Right renal pelvis (tissue), 4 donors: ENCODE measurements at places on chromosomes 16 and 17.

DNA sequence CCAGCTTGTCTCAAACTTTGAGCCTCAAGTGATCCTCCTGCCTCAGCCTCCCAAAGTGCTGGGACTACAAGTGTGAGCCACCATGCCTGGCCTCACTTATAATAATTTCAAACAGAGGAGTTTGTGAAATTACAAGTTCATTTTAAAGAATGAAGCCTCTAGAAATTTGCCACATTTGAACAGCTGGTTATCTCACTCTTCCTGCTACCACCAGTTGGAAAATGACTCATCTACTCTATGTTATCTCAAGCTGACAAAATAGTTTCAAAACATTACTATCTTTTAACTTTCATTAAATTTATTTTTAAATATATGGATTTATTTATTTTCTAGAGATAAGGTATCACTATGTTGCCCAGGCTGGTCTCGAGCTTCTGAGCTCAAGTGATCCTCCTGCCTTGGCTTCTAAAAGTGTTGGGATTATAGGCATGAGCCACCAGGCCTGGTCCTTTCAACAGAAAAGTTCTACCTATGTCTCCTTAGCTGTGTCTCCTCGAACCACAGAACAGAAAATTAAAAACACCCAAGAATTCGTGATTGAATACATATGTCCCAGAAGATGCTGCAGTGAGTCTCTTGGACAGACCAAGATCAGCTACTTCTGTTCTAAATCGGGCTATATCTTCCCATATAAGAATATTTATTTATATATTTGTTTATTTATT, 47.6 kb downstream of the MYH13 start:
- DNase-seq, result no peak

DNA sequence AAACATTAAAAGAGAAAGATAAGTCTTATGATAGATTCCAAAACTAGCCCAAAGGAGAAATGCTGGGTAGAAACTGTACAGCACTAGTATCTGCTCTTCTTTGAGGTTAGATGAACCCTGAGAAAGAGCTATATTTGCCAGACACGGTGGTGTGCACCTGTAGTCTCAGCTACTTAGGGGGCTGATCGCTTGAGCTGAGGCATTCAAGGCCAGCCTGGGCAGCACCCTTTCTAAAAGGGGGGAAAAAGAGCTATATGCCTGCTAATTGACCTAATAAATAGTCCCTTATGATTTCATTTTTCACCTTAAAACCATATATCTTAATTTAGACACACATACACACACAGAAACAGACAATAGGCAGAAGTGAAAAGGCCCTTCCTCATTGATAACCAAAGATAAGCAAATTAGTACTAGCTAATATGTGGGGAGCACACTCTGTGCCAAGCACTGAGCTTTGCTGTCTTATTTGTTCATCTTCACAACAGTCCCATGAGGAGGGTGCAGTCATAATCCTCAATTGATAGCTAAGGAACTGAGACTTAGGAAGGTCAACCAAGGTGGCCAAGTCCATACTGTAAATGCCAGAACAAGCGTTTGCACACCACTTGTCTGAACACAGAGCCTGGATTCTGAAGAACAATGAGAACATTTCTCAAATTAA, 56.6 kb upstream of the NLK start:
- DNase-seq, result no peak

GRCh38 chr17:17109907-17110306, 67.7 kb downstream of the MPRIP start:
- DNase-seq, result no peak

GRCh38 chr17:50491505-50491904, 12.8 kb downstream of the RSAD1 start:
- DNase-seq, result no peak

- DNase-seq, result no peak
Observed at GRCh38 chr16:79628501-79628975, 28.0 kb upstream of the MAF start.

GRCh38 chr16:23807028-23807427, 28.8 kb upstream of the PRKCB start:
- DNase-seq, result no peak

- no peak for DNase-seq
Observed at GRCh38 chr16:88825146-88825545, 13.4 kb upstream of the APRT start.

- DNase-seq, result no peak
Observed at GRCh38 chr16:28899882-28900590, 21.7 kb downstream of the ATP2A1 start.

GRCh38 chr16:16797239-16797638, 418.3 kb downstream of the NPIPA7 start:
- DNase-seq, result no peak

- DNase-seq, result peak; percentile 84
Observed at GRCh38 chr17:78360371-78361224, 721 bp upstream of the SOCS3 start.

- no peak for DNase-seq
Observed at GRCh38 chr16:16014329-16015224, 65.2 kb downstream of the ABCC1 start.

DNA sequence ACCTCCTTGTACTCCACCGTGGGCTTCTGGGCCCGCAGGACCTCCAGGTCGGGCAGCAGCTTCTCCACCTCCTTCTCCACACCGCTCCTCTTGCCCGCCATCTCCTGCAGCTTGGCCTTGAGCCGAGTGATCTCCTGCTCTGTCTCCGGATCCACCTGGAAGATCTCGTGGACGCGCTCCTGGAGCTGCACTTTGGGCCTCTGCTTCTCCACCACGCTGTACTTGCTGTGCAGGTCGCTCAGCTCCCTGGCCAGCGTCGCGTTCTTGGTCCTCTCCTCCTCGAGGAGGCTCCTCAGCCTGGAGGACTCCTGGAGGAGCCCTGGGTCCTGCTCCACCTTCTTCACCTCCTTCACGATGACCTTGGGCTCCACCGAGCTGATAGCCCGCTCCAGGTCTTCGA, 8.8 kb downstream of the CDK3 start:
- DNase-seq, result no peak

GRCh38 chr16:19710991-19711545, 7.0 kb downstream of the KNOP1 start:
- DNase-seq, result no peak

- DNase-seq, result no peak
Observed at GRCh38 chr17:50205111-50205962, 3.9 kb upstream of the COL1A1 start.

GRCh38 chr17:76196675-76197074, 43.6 kb downstream of the RNF157 start:
- no peak for DNase-seq

DNA sequence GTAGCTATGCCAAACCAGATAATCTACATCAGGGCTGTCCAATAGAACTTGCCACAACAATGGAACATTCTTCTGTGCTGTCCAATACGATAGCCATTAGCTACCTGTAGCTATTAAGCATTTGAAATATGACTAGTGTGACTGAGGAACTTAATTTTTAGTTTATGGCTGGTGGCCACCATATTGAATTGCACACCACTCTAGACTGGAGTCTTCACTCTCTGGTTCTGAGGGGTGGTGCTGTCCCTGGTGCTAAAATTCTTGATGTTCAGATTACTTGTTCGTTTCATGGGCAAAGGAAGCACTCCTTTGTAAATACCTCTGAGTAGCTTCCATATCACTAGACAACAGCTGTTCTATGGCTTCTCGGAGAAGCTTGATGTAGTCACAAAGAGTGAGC, 296.6 kb downstream of the NPIPA8 start:
- DNase-seq, result no peak

GRCh38 chr17:63967953-63968352, 4.8 kb downstream of the SCN4A start:
- no peak for DNase-seq
